ENCODE measurements at places on chromosomes 6 and 20. TPM values are rescaled to one million over a fixed set of nuclear protein-coding genes. Genes with fewer than 3 reads are reported as not detected.
A peak's percentile ranks its signal among the peaks of the same experiment; 100 is the strongest.

The BNIP5 gene
- total RNA-seq = 35.4 TPM

The PLG gene
- not detected for total RNA-seq

GRCh38 chr6:43669050-43669921 lies 18.3 kb downstream of the MRPS18A start:
- H3K27me3 ChIP-seq = no peaks in the 10 kb centered on the region
- no peak for DNase-seq
- H3K4me1 ChIP-seq = peaks cover 28% of the 10 kb centered on the region
- H3K36me3 ChIP-seq = no peaks in the 10 kb centered on the region
- H3K4me3 ChIP-seq = no peak overlapping the region

GRCh38 chr6:141653590-141653989 lies 479.1 kb upstream of the GJE1 start:
- no peaks in the 10 kb centered on the region for H3K36me3 ChIP-seq
- H3K27ac ChIP-seq = no peak overlapping the region
- no peak for DNase-seq

GRCh38 chr6:79135973-79136470 lies 58.0 kb upstream of the PHIP start:
- no peak overlapping the region for H3K4me3 ChIP-seq
- no peaks in the 10 kb centered on the region for H3K36me3 ChIP-seq
- no peaks in the 10 kb centered on the region for H3K4me1 ChIP-seq

The DCDC2 gene
- total RNA-seq = 0.57 TPM

The DDX43 gene
- 0.57 TPM for total RNA-seq

DNA sequence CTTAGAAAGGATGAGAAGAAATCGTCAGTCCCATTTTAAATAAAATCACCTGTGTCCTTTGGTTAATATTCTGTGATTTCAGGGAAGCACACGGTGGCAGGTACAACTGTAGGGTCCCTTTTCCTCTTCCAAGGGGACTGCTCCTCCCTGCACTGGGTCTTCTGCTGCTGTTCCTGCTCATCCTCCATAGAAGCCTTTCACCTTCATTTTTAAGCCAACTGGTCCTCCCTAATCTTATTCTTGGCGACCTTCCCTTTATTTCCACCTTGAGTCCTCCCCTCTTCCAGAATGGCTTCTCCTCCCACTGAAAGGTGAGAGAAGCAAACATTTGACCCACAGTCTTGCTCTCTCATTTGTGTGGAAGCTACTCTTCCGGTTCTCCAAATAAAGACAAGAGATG lies 4.4 kb upstream of the PRDM1 start:
- no peak overlapping the region for H3K4me3 ChIP-seq
- DNase-seq = no peak
- H3K27me3 ChIP-seq = no peaks in the 10 kb centered on the region
- H3K4me1 ChIP-seq = no peaks in the 10 kb centered on the region
- no peaks in the 10 kb centered on the region for H3K36me3 ChIP-seq

GRCh38 chr6:12369781-12370262 lies 79.7 kb downstream of the EDN1 start:
- no peak overlapping the region for H3K4me3 ChIP-seq
- no peak for DNase-seq

DNA sequence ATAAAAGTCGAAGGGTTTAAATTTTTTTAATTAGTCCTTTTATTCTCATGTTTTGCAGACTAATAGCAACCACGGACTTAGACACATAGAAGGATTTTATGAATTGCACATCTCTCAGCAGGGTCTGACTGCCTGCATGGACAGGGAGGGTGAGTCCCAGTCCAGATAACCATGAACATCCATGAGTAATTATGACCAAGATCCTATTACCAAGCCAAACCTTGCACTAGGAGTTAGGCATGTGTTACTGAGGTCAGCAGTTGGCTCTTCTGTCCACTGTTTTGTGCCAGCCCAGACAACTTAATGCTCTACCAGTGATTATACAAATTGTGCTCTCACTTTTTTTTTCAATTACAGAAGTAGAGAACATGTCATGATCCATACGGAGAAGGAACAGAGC lies 211.2 kb downstream of the MAFB start:
- no peaks in the 10 kb centered on the region for H3K4me1 ChIP-seq
- H3K36me3 ChIP-seq = no peaks in the 10 kb centered on the region
- H3K4me3 ChIP-seq = no peak overlapping the region
- DNase-seq = no peak

DNA sequence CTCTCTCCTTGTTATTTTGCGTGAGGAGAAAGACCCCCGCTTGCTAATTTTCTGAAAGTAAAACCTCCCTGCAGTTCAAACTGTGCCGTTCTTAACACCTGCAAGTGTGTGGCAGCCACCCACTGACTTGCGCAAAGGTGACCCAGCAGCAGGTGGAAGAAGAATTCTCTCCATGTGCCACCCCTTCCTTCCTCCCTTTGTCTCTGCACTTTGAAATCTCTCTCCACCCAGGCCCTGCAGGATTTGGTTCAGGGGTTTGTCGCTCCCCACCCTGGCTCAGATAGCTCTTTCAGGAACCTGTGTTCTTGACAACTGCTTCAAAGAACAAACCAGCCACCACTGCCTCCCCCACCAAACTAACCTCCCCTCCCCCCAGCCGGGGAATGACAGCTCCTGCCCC lies 41.4 kb downstream of the ZNF831 start:
- DNase-seq = no peak
- no peaks in the 10 kb centered on the region for H3K36me3 ChIP-seq
- no peak overlapping the region for H3K4me3 ChIP-seq
- H3K27ac ChIP-seq = no peak overlapping the region
- H3K27me3 ChIP-seq = no peaks in the 10 kb centered on the region

The PHACTR3 gene
- 31.5 TPM for total RNA-seq

The DEFB123 gene
- total RNA-seq = not detected

DNA sequence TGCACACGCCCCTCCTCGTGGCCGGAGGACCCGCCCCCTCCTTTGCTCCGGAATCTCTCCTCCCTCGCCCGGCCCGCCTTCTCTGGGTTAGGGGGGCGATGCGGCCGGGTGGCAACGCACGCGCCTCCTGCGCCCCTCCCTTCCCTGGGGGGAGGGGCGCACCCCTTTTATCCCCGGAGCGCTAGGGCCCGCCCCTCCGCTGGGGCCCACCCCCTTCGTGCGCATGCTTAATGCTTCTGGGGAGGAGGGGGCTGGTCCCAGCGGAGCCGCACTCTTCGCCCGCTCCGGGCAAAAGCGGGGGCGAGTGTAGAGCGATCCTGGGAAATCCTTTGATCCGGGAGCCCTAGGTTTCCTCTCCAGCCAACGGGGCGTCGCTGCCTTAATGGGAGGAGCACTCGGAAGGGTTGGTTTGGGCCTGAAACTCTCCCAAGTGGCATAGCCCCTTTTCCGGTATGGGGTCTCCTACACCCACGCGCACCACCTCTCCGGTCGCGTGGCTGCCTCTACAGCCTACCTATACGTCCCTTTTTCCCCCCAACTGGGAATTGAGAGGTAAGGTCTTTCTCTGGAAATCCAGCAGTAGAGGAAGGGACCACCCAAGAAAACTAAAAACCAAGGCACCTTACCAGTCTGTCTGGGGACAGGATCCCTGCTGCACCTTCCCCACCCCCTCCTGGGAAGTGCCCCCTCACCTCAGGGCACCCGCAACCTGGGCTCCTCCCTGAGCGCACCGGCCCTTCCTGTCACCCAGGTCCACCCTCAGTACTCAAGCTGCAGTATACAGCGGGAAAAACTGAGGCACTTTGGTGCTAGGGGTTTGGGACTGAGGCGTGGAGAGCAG lies 2.1 kb downstream of the SOX12 start:
- H3K27ac ChIP-seq = peak overlapping the region; percentile 94
- H3K4me3 ChIP-seq = peak overlapping the region; percentile 78
- peak; percentile 78 for DNase-seq
- no peaks in the 10 kb centered on the region for H3K36me3 ChIP-seq

- H3K36me3 ChIP-seq = peaks cover 44% of the 10 kb centered on the region
- H3K4me3 ChIP-seq = no peak overlapping the region
- no peak for DNase-seq
- H3K27ac ChIP-seq = no peak overlapping the region
- H3K4me1 ChIP-seq = no peaks in the 10 kb centered on the region
Measured at GRCh38 chr20:2145376-2145775, 43.7 kb downstream of the STK35 start.

- no peak for DNase-seq
- no peaks in the 10 kb centered on the region for H3K36me3 ChIP-seq
- no peaks in the 10 kb centered on the region for H3K4me1 ChIP-seq
- no peak overlapping the region for H3K27ac ChIP-seq
- H3K27me3 ChIP-seq = no peaks in the 10 kb centered on the region
Measured at GRCh38 chr20:22248051-22248667, 336.2 kb downstream of the FOXA2 start.

The PCIF1 gene
- 37.0 TPM for total RNA-seq
